Activated T-helper 17 cell treated with anti-CD3 and anti-CD28 coated beads, Interleukin-2, amount 50 U/mL, for 72 hours (primary cell): ENCODE measurements at places on chromosomes 6 and 20. TPM values are rescaled to one million over a fixed set of nuclear protein-coding genes. Genes with fewer than 3 reads are reported as not detected.
A peak's percentile ranks its signal among the peaks of the same experiment; 100 is the strongest.

DNA sequence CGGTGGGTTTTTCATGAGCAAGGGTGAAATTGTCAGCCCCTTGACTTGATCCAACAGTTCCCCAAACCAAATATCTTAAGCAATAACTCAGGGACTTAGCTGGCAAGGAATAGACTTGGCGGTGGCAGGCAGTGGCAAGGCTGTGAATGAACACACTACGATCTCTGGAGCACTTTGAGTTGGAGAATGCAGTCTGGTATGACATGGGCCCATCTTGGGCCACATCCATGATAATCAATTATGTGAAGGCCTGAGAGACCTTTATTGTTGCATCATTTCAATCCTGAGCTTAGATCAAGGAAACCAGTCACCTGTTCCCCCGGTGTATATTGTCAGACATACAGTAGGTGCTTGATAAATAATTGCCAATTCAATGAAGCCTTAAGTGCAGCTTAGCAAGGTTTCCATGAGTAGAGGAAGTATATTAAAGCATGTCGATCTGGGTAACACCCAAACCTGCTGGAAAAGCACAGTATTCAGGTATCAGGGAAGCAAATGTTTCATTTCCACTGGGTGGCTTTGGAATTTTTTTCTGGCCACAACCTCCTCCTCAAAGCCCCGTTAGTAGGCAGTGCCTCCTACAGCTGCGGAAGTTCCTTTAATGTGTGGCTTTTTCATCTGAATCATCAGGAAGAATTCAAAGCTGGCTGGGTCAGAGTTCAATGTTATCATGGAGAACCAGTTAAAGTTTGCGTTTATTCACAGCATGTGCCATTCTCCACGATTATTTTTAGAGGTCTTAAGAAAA lies 10.2 kb downstream of the CASS4 start:
- ATAC-seq, result no peak

DNA sequence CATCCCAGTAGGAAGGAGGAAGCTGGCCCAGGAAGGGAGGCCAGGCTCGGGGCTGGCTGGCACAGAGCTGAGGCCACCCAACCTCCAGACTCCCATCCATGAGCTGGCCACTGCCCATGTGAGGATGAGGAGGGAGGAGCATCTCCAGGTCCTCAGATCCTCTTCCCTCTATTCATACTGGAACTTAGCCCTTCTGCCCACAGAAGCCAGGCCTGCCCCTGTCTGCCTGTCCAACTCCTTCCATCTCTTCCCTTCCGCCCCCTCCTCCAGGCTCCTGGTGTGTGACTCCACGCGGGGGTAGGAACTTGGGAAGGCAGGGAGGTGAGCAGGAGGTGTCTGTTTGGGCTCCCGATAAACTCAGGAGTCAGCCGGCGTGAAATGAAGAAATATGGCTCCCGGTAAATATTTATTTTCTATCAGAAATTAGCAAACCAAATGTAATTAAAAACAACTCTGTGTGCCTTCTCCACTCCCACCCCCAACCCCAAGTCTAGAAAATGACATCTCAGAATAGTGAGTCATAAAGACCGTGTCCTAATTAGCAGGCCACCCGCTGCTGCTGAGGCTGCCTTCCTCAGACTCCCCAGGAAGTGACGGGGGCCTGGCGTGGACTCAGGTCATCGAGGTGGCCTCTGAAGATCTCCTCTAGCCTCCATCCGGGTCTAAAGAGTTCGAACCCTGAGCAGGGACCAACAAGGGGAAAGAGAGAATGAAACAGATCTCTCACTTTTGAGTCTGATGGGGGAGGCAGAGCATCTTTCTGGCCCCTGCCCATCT lies 81.9 kb downstream of the MDGA1 start:
- peak; percentile 85 for ATAC-seq

- no peak for ATAC-seq
Measured at GRCh38 chr20:13325033-13325432, 104.0 kb downstream of the ISM1 start.

DNA sequence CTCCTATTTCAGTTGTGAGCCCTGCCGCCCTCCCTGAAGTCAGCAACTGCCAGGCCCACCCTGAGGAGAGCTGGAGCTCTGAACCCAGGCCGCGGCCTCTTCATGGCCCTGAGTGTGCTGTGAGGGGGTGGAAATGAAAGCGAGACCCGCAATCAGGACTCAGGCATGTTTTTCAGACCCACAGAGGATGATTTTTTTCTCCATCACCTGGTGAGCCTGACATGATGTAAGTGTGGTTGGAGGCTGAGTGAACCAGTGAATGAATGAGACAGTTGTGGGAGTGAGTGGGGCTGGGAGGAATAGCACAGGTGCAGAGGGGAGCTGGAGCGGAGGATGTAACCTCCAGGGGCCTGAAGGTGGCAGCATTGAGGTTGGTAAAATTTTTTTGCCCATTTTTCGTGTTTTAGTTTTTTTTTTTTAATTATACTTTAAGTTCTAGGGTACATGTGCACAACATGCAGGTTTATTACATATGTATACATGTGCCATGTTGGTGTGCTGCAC lies 18.3 kb downstream of the RAET1L start:
- peak; percentile 75 for ATAC-seq

DNA sequence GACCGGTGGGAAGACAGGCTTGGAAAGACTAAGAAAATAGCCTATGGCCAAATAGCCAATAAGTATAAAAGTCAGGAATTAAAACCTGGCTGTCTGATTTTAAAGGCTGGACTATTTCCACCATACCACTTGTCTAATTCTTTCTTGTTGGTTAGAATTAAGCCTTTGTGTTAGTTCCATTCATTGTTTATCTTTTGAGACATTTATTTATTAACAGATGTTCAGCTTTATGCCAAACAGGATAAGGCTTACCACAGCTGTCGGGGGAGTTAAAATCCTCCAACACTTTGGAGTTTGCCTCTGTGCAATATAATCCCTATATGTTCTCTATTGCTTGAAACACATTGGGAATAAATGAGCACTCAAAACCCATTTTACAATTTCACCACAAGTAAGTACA lies 208.3 kb downstream of the TMEM200A start:
- no peak for ATAC-seq

GRCh38 chr6:83265384-83265783 lies 72.2 kb downstream of the RWDD2A start:
- ATAC-seq, result peak; percentile 46

GRCh38 chr20:57414867-57415592 lies 23.8 kb downstream of the RBM38 start:
- no peak for ATAC-seq

- no peak for ATAC-seq
Measured at GRCh38 chr6:3305216-3305565, 46.4 kb downstream of the PSMG4 start.

DNA sequence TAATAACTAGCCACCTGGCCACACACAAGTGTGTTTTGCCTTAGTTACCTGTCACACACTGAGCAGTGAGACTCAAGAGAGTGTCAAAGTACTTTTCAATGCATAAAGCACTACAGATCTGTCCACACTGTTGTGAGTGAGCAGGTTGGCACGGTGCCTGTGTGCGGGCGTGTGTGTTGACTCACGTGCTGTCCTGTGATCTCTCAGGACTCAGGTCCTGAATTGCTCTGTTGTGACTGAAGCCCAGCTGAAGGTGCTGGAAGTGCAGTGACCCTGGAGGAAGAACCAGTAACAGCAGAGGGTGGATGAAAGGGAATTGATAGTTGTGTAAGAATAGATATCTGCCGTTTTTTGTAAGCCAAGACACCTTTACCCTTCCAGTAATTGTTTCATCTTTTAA lies 18.3 kb downstream of the SLC16A10 start:
- ATAC-seq, result peak; percentile 52

GRCh38 chr6:131629651-131630050 lies 1.6 kb upstream of the MED23 start:
- peak; percentile 33 for ATAC-seq

DNA sequence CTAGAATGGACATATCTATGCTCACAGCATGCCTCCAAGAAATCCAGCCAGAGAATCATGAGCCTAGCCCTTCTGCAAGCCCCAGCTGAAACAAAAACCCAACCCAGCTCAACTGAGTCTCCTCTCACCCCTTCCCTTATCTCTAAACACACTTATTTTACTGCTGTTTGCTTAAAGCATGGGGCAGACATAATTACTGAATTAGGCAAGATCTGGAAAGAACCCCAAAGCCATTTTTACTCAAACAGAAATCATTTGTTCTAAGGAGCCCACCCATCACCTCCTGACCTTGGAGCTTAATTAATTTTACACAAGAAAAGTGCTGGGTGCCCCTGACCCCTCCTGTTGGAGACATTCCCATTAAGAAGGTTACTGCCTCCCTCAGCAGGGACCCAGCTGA lies 291.6 kb downstream of the MAFB start:
- ATAC-seq, result no peak

DNA sequence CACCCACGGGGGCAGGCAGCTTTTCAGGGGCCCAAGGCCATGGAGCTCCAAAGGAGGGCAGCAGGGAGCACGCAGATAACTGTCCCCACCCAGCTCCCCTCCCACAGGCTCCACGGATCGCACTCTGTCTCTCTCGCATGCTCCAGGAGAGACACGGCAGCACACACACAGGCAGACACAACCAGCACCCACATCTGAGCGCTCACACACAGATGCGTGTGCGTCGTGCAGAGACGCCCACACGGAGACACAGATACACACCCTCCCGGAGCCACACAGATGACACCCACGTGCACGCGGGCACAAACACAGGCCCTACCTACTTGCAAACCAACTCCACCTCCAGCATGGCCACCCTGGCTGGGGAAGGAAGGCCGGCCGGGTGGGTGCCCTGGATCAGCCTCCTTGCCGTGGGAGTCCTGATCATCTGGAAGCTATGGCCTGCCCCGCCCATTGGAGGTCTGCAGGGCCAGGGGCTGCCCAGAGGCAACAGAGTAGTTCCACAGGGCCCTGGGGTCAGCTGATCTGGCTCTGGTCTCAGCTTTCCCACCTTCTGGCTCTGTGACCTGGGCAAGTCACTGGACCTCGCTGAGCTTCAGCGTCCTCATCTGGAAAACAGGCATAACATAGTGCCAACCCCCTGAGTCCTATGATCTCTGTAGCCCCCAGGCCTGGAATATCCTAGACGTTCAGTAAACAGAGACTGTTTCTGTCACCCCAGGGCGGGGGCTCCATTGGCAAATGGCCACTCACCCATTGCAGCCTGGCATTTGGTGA lies 31.5 kb downstream of the AAR2 start:
- no peak for ATAC-seq

DNA sequence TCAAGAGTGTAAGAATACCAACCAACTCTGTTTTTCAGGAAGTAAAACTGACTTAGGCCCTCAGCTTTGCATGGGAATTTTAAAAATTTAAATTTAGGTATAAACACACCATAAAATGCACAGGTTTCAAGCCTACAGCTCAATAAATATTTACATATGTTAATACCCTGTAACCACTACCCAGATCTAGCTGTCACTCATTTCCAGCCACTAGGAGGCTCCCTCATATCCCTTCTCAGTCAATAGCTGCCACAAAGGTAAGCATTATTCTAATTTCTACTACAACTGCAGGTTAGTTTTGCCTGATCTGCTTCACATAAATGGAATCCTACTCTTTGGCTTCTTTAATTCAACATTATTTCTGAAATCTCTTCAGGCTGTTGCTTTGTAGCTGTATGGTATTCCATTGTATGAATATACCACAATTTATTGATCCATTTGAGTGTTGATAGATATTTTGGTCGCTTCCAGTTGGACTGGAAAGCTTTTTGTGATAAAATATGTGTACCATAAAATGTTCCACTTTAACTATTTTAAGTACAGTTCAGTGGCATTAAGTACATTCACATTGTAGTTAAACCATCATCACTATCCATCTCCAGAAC lies 32.5 kb upstream of the MEI4 start:
- ATAC-seq, result no peak

GRCh38 chr6:34018026-34018425 lies 127.9 kb downstream of the GRM4 start:
- no peak for ATAC-seq

DNA sequence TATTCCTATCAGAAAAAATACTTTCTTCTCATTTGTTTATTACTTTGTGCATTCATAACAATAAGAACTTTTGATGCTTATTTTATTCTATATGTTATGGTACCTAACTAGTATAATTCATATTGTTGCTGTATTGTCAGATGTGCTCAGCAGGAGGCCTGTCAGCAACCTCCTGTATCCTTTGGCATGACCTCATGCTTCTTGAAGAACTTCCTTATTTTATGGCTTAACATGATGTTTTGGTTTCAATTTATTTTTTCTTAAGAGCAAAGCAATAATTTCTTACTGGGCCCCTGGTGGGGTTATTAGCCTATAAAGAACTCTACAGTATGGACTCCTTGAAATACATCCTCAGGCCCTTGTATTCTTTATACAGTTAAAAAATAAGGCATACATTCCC lies 17.3 kb downstream of the GGTLC1 start:
- ATAC-seq, result no peak

GRCh38 chr20:33667245-33667675 lies 517 bp downstream of the ACTL10 start:
- ATAC-seq, result peak; percentile 27

GRCh38 chr6:71248878-71249544 lies 39.6 kb upstream of the OGFRL1 start:
- no peak for ATAC-seq

DNA sequence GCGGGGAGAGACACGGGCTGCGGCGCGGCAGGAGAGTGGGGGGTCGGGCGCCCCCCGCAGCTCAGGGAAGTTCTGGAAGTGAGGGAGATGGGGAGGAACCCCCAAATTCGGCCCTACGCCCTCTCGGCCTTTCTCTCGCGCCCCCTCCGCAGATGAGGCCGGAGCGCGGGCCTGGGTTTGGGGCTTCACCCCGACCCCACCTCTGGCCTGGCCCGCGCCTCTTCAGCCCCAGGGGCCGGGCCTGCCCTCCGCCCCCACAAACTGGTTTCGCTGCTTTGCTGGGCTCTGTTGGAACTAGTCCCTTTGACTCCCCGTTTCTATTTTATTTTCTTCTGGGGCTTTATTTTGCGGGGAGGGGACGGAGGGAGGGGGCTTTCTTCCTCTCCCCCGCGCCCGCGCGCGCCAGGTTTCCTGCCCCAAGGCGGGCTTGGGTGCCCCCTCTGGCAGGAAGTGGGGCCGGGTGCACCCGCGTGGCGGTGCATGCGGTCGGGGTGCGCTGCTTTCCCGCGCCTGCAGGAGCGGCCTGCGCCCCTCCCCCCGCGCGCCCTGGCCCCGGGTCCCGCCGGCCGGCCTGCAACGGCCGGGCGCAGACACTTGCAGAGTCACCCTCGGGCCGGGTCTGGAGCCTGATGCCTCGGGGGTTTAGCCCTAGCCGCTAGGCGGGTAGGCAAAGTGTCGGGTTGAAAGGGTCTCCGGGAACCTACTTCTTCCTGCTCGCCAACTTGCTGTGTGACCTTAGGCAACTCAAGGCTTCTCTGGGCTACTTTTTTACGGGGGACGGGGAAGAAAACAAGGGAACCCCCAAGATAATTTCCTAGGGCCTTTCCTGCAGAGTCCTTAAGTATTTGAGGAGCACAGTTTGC lies 1.3 kb downstream of the HMGA1 start:
- ATAC-seq, result peak; percentile 15

Gene PXDC1
- total RNA-seq, result 8.3 TPM

Gene EPPIN
- total RNA-seq, result not detected

Gene VSX1
- not detected for total RNA-seq

Gene SLC17A2
- not detected for total RNA-seq

Gene TRIM31
- not detected for total RNA-seq

Gene CLIC5
- total RNA-seq, result 10.7 TPM

Gene AGER
- 19.3 TPM for total RNA-seq

Gene LATS1
- total RNA-seq, result 21.5 TPM

Gene FAM209B
- total RNA-seq, result 1.5 TPM

Gene MACROD2
- not detected for total RNA-seq

Gene F13A1
- total RNA-seq, result 0.06 TPM
